ENCODE measurements at places on chromosomes 1 and 21.

- no peak for DNase-seq
Measured at GRCh38 chr1:245542365-245542764, 387.6 kb downstream of the KIF26B start.

DNA sequence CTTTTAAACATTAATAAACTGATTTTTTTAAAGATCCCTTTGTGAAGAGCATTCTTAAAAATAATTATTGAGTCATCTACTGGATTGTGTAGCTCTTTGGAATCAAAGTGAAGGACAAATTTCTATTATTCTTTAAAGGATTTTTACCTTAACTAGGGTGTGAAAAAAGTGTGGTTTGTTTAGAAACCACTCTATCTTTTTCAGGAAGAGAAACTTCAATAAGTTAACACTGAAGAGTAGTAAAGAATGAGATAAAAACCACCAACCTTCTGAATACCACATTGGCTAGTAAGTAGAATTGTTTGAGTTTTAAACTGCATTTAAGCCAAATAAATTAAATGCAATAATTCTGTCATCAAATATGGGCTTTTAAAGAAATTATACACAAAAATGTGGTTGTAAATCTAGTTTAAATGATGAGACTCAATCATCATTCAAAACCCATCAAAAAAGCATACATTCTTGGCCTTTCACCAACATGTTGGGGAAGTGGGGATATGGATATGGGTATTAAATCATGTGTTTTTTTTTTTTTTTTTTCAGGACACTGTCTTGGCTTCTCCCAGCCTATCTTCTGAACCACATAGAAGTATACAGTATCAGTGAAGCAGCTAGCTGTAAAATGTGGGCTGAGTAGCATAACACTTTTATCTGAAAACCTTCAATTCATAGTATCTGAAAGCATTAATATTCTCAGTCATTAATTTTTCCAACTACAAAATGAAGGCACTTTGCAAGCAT lies 4.8 kb downstream of the S1PR1 start:
- no peak for DNase-seq

DNA sequence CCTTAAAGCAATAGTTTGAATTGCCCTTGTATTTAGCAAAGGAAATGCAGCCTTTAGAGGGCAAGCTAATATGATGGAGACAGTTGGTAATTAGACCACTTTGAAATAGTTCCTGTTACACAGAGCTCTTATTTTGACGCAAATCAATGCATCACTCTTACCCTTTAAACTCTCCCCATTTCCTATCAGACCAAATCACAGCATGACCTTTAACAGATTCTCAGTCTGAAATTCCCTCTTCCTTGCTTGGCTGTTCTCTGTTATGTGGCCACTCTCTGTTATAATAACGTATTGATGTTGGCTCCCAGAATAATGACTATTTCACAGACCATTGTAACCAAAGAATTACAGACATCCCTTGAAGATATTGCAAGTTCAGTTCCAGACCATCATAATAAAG lies 66.9 kb upstream of the NGF start:
- no peak for DNase-seq

GRCh38 chr1:244289991-244290785 lies 161.5 kb downstream of the ADSS2 start:
- DNase-seq: no peak

DNA sequence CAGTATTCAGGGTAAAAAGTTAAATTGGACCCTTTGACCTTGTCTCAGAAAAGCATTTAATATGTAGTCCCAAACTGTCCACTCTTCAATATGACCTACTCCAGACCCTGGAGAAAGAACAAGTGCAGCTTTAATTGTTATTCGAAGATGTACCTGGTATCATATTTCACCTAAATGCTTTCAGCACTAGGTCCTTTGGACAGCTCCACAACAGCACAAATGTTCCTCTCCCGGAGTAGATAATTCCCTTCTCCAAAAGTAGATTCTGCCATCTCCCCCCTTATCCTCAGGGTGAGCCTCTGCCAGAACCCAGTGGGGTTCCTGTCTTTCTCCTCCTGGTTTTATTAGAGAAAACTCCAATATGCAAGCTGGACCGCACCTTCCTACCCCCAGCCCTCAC lies 104.5 kb upstream of the AJAP1 start:
- DNase-seq: no peak

DNA sequence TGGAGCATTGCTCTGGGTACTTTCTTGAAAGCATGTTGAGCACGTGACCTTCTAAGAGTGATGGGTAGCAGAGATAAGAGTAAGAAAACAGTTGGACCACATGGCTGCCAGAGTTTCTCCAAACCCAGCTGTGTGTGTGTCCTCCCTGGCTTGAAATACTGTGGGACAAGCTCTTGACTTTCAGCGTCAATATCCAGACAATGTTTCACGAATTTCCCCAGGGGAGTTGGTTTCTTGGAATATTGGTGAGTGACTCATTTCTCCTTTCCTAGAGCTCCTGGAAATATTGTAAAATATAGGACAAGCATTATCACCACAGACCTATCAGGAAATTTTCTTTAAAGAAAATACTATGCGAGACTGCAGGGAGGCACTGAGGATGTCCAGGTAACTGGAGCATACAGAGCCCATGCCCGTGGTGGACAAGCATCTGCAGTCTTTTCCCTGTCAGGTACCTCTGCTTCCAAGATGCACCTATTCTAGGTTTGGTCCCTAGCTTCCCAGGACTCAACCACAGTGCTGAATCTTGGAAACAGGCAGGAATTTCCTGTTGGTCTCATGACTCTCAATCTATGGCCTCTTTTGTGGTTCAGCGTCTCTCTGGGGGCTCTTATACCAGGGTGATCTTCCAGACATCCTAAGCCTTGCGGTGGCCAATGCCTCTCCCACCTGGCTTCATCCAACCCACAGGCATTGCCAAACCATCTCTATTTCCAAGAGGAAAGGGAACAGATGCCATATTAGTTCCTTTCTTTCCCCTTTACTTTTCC lies 67.4 kb downstream of the KCNJ6 start:
- no peak for DNase-seq
